ENCODE measurements at places on chromosomes 12 and 14.
A peak's percentile ranks its signal among the peaks of the same experiment; 100 is the strongest.

DNA sequence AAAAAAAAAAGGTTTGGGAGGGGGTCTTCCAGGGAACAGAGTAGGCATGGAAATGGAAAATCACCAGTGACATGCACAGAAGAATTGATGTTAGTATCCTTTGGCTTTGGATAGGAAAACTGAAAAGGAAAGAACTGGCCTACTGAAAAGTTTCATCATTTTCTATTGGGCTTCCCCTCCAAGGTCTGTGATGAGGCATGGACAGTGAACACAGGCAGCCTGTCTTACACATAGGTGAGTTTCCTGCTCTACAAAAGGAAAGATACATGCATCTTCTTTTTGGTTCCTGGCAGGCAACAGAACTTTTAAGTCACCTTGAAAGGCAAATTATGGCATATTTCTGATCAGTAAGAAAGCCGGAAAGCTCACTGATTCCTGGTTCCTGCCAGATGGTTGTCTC, 5.8 kb downstream of the BMAL2 start:
- no peak for DNase-seq

DNA sequence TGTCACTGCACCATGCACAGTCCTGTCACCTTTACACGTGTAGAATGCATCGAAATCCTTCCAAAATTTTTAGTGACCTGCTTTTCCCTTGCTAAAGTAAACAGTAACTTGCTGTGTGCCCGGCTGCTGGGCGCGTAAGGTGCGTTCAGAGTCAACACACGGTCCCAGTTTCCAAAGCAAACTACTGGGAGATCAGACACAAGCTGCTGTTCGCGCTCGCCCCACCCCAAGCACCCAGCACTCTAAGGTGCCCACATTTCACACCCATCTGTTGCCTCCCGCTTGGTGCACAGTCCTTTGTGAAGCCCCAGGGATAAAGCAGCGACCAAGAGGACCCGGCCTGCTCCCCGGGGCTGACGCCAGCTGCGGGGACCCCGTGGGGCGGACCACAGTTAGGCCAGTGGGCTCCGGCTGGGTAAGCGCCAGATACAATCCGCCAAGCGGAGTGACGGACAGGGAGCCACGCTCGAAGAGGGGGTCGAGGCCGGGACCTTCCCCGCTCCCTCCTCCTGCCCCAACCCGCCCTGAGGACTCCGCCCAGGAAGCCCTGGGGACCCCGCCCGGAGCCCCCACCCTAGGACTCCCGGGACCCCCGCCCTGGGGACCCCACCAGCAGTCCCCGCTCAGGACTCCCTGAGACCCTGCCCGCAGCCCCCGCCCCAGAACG, 633 bp downstream of the STX2 start:
- no peak for DNase-seq

- DNase-seq: no peak
These were observed 189.0 kb downstream of the AACS start for GRCh38 chr12:125254236-125254635.

DNA sequence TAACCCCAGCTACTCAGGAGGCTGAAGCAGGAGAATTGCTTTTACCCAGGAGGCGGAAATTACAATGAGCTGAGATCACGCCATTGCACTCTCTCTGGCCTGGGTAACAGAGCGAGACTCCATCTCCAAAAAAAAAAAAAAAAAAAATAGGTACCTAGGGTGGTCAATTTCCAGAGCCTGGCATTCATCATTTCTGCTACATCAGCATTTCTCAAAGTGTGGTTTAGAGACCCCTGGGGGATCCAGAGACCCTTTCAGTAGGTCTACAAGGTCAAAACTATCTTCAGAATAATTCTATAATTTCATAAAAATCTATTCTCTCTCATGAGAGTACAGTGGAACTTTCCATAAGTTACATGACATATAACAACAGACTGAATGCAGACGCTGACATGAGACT, 19.9 kb downstream of the CERS5 start:
- DNase-seq: no peak

DNA sequence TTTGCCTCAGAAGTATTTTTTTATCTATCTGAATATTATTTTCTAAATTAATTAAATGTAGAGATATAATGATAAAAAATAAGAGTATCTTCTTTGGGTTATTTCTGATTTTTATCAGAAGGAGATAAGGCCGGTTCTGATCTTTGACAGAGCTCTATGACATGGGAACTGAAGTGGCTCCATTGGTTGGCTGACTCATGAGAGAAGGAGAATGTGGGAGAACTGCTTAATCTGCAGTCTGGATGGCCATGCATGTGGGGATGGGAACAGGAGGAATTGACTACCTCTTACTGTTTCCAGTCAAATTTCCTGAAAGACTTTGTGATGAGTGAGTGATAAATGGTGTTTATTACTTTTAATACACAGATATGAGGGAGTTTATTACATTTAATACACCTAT, 155.8 kb upstream of the ATP2B1 start:
- no peak for DNase-seq

DNA sequence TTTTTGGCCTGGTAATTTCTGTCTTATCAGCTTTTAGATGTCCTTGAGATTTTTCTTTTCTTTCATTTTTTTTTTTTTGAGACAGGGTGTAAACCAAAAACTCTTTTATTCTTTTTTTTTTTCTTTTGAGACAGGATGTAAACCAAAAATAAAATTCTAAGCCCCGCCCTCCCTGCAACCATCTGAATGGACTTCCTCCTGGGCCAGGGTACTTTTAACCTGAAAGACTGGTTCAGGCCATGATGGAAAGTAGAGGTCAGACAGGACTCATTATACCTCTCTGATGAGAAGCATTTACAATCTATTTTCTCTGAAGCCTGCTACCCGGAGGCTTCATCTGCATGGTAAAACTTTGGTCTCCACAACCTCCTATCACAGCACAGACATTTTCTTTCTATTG, 33.5 kb upstream of the TCL1B start:
- DNase-seq: no peak

DNA sequence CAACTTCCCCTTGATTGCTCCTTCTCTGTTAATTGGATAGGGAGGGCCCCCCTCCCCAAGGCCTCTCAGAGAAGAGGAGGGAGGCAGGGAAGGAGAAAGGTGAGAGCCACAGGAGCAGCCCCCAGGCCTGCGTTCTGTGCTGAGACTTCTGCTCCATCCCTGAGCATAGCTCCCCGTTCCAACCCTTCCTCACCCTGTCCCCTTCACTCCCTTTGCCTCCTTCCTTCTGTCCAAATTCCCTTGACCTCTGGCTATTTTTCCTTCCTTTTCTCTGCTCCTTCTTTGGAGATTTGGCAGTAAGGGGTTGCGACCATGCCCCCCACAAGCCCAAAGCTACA, 788 bp upstream of the ASIC1 start:
- no peak for DNase-seq

DNA sequence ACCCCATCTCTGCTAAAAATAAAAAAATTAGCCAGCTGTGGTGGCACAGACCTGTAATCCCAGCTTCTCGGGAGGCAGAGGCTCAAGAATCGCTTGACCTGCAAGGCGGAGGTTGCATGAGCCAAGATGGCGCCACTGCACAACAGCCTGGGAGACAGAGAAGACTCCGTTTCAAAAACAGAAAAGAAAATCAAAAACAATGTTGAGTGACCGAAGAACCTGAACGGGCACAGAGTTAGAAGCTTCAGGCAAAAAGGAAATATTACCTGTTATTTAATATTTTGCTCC, 3.5 kb downstream of the GLT1D1 start:
- DNase-seq: no peak

- DNase-seq: no peak
These were observed 42.7 kb downstream of the AEBP2 start for GRCh38 chr12:19482036-19482435.

DNA sequence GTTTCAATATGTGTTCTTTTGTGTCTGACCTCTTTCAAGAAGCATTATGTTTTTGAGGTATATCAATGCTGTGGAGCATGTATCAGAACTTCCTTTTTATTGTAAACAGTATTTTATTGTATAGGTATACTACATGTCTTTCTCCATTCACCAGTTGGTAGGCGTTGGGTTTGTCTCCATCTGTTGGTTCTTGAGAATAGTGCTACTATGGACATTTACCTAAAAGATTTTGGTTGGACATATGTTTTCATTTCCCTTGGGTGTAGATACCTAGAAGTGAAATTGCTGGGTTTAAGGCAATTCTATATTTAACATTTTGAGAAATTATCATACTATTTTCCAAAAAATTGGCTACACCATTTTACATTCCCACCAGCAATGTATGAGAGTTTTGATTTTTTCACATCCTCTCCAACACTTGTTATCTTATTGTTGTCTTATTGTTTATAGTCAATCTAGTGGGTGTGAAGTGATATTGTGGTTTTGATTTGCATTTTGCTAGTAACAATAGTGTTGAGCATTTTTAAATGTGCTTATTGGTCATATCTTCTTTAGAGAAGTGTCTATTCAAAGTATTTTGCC, 409.2 kb downstream of the IPO8 start:
- DNase-seq: peak; percentile 4

DNA sequence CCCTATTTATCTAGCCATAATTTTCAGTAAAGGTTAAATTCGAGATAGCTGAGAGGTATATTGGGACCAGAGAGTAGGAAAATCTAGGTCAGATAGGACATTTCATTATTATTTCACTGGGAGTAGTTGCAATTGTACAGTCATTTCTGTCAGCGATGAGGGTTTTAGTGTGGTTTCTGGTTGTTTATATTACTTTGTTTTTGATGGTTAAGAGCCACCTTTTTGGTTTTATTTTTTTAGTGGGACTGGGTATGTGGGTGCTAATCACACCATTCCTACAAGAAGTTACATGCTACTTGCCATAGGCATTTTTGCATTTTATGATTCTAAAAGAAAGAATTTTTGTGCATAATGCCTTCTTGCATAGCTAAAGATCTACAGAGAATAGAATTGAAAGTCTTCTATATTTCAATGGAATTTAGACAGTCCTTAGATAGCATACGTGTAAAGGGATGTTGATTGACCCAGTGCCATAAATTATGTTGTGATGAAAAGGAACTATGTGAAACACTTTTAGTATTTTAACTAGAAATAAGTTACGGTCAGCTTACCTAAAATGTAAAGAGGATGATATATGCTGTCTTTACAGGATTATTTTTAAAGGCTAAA, 85.2 kb downstream of the KTN1 start:
- no peak for DNase-seq

DNA sequence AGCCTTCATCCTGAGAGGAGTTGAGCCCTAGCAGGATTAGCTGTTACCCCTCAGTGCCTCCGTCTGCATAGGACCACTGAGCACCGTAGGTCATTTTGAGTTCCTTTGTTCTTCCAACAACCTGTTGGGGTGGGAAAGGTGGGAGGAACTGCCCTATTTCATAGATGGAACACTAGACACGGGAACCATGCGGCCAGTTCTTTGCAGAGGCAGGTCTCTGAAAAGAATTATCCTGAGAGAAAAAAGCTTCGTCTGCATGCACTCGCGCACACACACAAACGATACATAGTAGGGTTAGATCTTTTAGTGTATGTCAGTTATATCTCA, 28.5 kb downstream of the TRAFD1 start:
- no peak for DNase-seq

DNA sequence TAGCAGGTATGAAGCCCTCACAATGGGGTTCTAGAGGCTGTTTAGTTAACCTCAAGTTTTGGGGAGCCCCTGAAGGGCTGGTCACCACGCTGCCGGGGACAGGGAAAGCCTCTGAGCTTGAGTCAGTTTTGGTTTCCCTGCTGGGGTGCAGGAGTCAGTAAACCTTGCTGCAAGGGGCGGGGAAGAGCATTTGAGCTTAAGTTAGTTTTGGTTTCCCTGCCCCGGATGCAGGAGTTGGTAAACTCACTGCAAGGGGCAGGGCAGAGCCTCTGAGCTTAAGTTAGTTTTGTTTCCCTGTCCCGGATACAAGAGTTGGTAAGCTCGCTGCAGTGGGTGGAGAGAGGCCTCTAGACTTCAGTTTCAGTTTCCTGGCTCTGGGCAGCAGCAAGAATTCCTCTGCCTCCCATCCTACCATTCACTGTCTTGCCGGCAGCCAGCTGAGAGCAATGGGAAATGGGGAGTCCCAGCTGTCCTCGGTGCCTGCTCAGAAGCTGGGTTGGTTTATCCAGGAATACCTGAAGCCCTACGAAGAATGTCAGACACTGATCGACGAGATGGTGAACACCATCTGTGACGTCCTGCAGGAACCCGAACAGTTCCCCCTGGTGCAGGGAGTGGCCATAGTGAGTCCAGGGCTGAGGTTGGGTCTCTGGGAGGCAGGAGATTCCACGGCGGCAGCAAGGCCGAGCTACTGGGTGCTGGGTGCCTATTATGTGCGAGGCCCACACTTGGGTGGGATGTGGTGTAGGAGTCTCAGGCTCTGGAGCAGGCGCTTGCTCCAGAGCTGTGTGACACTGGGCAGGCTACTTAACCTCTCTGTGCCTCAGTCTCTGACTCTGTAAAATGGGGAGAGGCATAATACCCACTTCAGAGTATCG, at the start of gene OAS2:
Gene OAS2, plus strand, starts transcription at position 357 of the 878 bp plus-strand sequence. Its CDS starts 90 bp downstream, at position 447.
- peak; percentile 96 for DNase-seq

GRCh38 chr12:5031958-5032357, 11.7 kb upstream of the KCNA5 start:
- DNase-seq: no peak

DNA sequence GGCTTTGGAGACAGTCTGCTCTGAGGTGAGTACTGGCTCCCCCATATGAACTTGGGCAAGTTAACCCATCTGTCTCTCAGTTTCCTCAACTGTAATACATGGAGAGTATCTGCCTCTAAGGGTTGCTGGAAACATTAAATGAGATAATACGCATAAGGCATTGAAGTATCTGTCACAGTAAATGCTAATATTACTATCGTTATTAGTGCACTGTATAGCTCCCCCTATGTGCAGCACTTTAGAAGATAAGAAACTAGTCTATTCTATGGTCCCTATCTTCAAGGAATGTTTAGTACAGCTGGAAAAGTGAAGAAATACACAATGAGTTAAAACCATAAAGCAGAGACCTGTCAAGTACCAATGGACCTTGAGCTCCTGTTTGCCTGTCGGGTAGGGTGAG, 51.7 kb upstream of the CFL2 start:
- no peak for DNase-seq

- DNase-seq: no peak
These were observed 83.2 kb downstream of the HMGA2 start for GRCh38 chr12:65907513-65907912.

DNA sequence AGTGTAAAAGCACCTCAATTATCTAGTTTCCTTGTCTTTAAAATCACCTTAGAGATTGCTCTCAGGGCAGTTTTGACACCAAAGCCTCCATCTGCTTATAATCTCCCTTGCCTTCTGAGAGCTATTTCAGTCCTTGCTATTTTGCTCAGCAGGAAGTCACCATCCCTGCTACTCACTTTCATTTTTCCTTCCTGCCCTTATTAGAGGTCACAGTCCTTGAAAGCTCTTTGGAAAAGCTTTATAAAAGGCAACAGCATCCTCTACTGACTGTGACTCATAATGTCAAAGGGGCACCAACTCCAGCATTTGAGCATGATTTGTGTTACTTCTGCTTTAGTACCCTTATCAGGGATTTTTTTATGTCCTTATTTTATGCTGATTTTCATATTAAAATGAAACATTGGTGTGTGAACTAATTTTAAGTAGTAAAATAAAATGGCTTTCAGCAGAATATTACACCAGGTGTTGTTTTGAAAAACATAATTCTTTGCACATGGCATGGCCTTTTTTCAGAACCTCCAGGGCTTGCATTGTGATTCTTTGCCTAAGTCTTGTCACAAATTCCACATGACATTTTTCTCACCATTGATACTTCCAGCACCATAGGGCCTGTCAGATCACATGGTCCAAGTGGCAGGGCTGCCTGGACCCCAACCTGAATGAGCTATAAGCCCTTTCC, 213.0 kb downstream of the ADAMTS20 start:
- peak; percentile 80 for DNase-seq

GRCh38 chr14:91545946-91546716, 36.0 kb upstream of the PPP4R3A start:
- no peak for DNase-seq

GRCh38 chr12:88503281-88503703, 77.0 kb downstream of the KITLG start:
- no peak for DNase-seq

GRCh38 chr14:68368850-68369249, 424.0 kb downstream of the ZFP36L1 start:
- DNase-seq: no peak

Measured in EL (cell line).